ENCODE measurements at places on chromosomes 13 and 19. TPM values are rescaled to one million over a fixed set of nuclear protein-coding genes. Genes with fewer than 3 reads are reported as not detected.
A peak's percentile ranks its signal among the peaks of the same experiment; 100 is the strongest.

DNA sequence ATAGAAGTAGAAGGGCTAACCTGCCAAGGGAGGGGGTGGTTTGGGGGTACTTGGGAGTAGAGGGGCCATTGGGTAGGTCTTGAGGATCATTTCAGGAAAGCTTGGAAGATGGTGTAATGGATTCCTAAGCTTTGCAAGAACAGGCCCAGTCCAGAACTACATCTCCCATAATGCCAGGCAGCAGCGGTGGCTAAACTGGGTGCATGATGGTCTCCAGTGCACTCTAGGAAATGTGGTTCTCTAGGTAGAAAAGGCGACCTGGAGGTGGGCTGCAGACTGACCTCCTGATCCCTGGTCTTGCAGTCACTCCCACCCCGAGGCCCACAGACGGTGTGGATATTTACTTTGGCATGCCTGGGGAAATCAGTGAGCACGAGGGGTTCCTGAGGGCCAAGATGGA lies 3.8 kb downstream of the APLP1 start:
- DNase-seq, result no peak

DNA sequence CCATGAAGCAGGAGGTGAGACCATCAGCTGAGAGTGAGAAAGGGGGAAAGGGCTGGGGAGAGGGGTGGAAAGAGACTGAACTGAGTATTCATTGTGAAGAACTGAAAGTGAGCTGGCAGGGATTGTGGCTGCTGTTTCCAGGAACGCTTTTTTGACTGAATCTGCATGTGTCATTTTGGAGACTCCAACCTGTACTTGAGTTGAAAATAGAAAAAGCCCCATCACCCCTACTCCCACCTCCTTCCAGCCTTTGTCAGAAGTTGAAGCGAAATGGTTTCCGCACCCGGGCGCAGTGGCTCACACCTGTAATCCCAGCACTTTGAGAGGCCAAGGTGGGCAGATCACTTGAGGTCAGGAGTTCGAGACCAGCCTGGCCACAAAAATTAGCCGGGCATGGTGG lies 128.0 kb upstream of the GPR12 start:
- DNase-seq, result no peak

The CD37 gene
- total RNA-seq, result 40.1 TPM

DNA sequence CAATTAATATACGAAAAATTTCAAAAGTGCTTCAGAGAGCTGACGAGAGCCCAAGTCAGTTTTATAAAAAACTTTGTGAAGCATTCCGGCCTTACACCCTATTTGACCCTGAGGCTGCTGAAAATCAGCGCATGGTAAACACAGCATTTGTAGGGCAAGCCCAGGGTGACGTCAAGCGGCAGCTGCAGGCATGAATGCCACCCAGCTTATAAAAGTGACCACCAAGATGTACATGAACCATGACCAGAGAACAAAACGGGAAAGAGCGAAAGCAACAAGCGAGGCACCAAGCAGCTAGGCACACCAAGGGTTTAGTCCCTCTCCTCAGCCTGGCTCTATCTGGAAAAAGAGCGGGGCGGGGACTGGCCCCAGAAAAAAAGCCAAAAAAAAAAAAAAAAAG lies 6.0 kb downstream of the SIGLEC11 start:
- peak; percentile 14 for DNase-seq

The CERS1 gene
- total RNA-seq, result 0.49 TPM

The PPP1R12C gene
- total RNA-seq, result 134 TPM

Measured in aorta (tissue), 5 donors.